NCI-H2081 (cell line): ENCODE measurements at places on chromosomes 3 and 15.
A peak's percentile ranks its signal among the peaks of the same experiment; 100 is the strongest.

GRCh38 chr15:56774356-56774755, 41.0 kb upstream of the ZNF280D start:
- DNase-seq, result no peak

DNA sequence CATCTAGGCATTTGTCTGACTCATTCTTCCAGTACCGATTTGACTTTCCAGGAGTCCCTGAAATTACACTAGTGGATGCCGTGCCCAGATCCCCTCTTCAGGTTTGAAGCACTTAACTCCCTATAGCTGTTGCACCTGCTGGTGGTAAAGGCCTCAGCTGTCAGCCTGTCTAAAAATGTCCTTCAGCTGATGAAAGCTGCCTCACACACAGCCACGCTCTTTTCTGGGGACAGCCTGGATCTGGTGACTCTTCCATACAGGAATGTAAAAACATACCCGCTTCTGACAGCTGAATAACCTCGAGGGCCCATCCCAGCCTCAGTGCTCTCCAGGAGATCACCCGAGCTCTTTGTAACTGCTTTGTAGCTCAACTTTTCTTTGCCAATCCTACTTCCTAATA, 534.1 kb upstream of the GRM7 start:
- peak; percentile 10 for DNase-seq

DNA sequence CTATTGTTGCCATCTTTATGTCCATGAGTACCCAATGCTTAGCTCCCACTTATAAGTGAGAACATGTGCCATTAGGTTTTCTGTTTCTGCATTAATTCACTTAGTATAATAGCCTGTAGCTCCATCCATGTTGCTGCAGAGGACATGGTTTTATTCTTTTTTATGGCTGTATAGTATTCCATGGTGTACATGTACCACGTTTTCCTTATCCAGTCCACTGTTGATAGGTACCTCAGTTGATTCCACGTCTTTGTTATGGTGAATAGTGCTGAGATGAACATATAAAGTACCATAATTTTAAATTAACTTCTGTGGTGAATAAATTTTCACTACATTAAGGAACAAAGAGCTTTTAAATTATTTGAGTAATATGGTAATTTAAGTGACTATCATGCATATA, 150.4 kb upstream of the BFSP2 start:
- no peak for DNase-seq

DNA sequence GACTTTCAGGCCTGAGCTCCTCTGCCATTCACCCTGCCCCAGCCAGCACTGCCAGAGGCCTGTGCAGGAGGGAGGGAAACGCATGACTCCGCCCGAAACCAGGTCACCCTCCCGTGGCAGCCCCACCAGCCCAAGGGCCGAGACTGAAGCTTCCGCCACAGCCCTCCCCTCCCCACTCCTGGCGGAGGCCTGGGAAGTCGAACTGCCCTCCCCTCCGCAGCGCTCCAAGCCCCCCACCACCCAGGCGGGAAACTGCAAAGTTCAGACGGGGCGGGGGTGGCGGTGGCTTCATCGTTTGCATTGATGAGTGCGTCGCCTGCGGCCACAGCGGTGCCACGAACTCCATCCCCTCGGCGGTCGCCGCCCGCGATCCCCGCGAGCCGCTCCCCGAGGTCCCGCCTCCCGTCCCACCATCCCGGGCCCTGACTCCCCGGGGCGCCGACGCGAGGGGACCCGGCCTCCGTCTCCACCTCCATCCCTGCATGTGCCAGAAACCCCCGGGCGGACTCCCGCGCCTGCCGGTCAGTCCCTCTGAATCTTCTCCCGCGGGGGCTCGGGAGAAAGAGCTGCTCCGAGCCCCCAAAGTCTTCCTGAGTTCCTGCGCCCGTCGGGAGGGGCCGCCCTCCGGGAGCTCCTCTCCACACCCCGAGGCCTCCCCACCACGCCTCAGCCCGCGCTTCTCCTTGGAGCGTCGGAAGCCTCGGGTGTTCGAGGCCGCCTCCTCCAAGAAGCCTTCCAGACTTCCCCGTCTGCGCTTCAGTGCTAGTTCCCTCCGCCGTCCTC, 698 bp downstream of the MELTF start:
- DNase-seq, result no peak

DNA sequence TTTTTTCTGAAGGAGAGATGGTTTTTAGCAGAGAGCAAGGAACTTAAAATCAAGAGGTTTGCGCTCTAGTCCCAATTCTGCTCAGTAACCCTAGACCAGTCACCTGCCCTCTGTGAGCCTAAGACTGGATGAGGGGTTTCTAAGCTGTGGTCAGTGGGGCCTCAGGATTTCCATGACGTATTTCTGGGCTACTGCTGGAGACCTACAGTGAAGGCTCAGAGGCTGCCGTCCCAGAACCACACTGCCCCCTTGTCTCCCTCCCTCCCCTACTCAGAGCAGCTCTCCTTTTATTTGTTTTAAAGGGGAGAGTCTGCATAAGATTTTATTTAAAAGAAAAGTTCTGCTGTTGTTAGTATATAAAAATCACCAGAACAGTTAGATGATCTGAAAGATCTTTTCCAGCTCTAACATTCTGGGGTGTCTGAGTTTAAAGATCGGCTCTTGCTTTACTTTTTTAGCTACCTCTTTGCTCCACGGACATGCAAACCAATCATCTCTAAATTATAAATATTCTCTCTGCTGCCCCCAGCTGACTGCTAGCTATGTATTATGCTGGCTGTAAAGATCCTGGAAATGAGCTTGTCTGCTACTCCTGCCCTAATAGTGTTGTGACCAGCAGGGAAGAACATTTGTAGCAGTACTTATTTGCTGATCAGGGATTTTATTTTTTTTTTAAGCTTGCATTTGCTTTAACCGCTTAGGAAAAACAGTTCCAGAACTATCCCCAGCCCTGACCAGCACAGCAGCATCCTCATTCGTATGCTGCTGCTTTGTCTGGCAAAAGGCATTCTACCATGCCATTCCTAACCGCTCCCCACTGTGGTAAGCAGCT, 28.6 kb upstream of the NDUFB4 start:
- DNase-seq, result peak; percentile 19

DNA sequence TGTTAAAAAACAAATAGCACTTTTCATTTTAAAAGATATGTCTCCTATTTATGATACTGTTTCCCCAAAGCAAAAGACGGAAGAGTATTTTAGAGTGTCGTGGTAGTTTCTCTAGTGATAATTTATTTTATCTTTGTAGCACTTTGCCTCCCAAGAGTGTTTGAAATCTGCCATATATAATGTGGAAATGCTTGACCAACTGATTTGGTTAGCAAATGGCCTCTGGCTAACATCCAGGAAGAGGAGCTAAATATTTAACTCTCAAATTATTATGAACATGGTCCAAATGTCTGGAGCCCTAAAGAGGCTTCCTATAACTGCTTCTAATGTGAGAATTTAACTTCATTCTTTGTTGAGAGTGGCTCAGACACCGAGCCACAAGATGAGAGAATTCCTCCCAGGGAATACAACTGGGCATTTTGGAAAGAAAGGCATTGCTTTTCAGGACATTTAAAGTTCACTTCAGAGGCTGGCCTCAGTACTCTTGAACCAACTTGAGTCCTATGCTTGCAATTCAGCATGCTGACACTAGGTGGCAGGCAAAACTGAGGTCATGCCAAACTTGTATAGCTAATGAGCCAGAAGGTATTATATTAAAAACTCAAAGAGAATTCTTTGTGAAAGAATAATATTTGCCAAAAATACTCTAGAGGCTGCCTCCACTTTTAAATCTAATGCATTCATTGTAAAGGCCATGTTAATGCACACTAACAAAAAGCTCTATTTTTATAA, 104.5 kb downstream of the RARB start:
- no peak for DNase-seq

DNA sequence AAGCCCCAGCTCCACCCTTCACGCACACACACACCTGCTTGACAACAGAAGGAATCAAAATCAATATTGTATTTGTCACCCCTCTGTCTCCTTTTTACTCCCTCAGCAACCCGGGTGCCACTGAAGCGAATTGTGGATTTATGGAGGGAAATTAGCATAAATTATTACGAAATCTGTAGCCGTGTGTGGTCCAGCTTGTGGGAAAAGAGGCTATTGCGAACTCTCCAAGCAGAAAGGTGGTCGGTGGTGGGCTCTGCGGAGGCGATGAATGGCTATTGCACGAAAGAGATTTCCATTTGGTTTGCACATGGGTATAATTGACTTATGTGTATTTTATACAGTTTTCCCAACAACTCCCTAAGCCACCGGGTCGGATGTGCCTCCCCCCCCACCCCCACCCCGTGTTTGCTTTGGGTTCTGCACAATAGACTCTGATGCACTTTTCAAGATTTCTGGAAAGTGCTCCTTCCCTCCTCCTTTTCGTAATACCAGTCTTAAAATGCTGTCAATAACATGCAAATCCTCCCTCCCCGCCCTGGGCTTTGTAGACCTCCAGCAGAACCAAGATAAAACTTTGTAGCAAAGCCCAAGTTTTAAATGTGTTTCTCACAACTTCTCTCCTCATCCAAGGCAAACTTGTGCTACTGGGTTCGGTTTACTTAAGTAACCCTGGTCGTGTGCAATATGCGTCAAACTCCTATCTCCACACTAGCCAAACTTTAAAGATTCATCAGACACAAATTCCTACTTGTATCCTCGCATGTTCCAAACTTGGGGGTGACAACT, 3.1 kb upstream of the FOXB1 start:
- no peak for DNase-seq

DNA sequence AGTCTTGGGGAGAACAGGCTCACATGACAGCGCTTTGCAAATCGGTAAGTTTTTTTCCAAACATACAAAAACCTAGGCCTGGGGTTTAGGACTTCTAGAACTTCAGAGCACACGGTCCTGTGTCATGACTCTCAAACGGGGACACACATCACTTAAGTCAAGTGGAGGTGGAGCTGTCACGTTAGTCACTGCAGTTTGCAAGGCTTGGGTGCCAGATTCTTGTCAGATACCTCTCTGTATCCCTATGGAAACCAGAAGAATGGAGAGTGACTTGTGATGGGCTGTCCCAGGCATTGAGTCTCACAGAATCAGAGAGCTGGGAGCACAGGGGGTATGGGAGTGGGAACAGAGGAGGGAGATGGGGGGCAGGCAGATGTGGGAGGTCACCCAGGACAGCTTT, 64.8 kb downstream of the DUT start:
- no peak for DNase-seq

GRCh38 chr3:190038050-190038933, 82.4 kb downstream of the P3H2 start:
- DNase-seq, result no peak

DNA sequence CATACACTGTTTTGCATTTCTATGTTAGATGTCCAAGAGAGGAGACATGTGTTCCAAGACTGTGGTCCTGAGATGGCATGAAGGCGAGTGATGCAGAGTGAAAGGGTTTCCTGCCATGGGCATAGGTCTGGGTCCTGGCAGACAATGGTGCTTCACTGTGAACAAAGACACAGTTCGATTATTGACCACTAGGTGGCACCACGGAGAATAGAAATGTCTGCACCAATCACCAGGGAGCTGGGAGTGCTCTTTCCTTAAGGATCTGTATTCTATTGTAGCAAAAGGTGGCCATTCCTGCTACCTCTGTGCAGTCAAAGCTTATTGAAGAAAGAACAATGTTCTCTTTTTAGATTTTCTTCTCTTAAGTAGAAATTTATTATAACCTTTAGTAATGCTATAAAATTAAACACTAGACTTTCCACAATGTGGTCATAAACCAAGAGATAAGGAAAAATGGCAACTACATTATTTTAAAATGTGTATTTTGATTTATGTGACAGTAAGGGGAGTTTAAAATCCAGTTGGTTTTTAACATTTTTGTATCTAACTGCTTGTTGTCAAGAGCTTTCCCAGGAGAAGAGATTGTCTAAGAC, 88.7 kb downstream of the GABRG3 start:
- peak; percentile 46 for DNase-seq

GRCh38 chr3:14482271-14482721, 57.8 kb downstream of the GRIP2 start:
- DNase-seq, result no peak

- DNase-seq, result no peak
Observed at GRCh38 chr3:127063916-127064315, 81.0 kb downstream of the PLXNA1 start.
